ENCODE measurements at places on chromosomes 12 and 14. TPM values are rescaled to one million over a fixed set of nuclear protein-coding genes. Genes with fewer than 3 reads are reported as not detected.

Gene COX8C
- not detected for total RNA-seq

Gene SAMD15
- 0.70 TPM for total RNA-seq

GRCh38 chr14:104187121-104187889, 48.9 kb downstream of the KIF26A start:
- no peak for DNase-seq

DNA sequence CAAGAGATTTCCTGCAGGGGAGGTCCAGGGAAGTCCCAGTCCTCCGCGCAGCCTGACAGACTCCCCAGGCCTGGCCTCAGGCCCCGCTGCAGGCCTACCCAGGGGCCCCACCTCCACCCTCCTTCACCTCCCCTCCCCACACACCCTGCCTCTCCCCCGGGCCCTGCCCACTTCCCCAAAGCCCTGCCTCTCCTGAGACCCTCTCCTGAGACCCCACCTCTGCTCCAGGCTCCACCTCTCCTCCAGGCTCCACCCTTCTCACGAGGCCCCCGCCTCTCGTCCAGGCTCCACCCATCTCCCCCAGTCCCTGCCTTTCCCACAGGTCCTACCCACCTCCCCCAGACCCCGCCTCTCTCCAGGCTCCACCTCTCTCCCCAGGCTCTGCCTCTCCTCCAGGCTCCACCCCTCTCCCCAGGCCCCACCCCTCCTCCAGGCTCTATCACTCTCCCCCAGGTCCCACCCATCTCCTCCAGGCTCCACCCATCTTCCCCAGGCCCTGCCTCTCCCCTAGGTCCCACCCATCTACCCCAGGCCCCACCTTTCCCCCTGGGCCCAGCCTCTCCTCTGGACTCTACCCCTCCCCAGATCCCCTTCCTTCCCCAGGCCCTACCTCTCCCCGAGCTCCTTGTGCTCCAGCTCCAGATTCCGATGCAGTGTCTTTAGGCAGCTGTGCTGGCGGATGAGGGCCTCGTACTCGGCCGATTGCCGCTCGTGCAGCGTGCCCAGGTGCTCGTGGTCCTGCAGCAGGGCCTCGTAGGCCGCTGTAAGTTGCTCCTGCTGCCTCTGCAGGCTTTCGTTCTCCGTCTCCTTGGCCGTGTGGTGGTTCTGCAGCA, 58.8 kb upstream of the GPR68 start:
- peak; percentile 81 for DNase-seq

GRCh38 chr12:115223322-115223721, 539.3 kb upstream of the TBX3 start:
- no peak for DNase-seq

- DNase-seq, result no peak
These were observed 153.5 kb upstream of the DIO2 start for GRCh38 chr14:80364816-80365215.

- DNase-seq, result no peak
These were observed 1.7 kb downstream of the LARP4 start for GRCh38 chr12:50402264-50403000.
